ENCODE measurements at places on chromosomes 5 and 9.

GRCh38 chr5:154642499-154643245 is 112.5 kb upstream of the LARP1 start:
- no peak for DNase-seq

GRCh38 chr5:42121401-42121800 is 196.3 kb downstream of the FBXO4 start:
- DNase-seq, result no peak

DNA sequence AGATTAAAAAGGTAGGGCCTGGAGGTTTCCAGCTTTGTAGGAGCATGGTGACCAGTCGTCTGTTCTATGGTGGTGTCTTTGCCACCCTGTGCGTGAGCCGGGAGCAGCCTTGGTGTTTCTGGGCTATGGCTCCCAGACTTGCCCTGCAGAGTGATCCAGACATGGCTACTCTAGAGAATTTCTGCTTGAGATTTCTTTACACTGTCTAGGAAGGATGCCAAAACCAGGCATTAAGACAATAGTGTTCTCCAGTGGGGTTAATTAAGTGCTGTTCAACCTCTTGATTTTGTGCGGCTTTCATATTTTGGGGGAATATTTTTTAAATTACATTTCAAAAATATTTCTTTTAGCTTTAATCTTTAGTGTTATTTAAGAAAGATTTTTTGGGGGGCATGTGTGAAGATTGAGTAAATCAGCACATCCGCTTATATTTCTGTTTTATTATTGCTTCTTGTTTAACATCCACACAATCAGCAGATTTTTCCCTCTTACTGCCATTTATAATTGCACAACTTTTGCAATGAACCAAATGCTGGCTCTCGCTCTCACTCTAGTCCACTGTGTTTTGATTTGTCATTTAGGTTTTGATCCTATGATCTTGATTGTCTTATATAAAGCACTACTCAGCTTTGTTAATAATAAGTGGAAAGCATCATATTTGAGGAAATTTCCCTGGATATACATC is 110.5 kb downstream of the RASGRF2 start:
- no peak for DNase-seq

DNA sequence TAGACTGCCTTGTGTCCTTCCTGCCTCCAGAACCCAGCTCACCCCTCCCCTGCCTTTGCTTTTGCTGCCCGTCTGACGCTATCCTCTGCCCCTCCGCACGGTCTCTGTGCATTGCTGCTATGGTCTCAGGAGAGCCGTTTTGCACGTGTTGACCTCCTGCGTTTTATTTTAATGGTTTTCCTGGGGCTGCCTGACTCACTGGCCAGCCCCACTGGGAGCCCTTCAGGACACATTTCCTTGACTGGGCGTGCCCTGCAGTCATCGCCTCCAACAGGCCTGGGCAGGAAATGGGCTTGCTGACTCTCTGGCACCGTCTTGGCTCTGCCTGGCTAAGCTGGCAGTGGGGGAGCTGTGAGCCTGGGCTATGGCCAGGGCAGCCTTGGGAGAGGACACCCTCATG is 17.9 kb upstream of the ASS1 start:
- DNase-seq, result no peak

GRCh38 chr9:119836036-119836435 is 466.8 kb upstream of the BRINP1 start:
- DNase-seq, result no peak

- no peak for DNase-seq
Observed at GRCh38 chr5:125152044-125152443, 405.6 kb upstream of the ZNF608 start.

Data from stimulated activated CD4-positive, alpha-beta T cell treated with anti-CD3 and anti-CD28 coated beads, Interleukin-1b, Interleukin-23, amount 100 ng/mL, for 1 hour (primary cell).